ENCODE measurements at places on chromosomes 7 and 10.

- no peak for DNase-seq
Observed at GRCh38 chr10:34313353-34313752, 501.7 kb downstream of the PARD3 start.

DNA sequence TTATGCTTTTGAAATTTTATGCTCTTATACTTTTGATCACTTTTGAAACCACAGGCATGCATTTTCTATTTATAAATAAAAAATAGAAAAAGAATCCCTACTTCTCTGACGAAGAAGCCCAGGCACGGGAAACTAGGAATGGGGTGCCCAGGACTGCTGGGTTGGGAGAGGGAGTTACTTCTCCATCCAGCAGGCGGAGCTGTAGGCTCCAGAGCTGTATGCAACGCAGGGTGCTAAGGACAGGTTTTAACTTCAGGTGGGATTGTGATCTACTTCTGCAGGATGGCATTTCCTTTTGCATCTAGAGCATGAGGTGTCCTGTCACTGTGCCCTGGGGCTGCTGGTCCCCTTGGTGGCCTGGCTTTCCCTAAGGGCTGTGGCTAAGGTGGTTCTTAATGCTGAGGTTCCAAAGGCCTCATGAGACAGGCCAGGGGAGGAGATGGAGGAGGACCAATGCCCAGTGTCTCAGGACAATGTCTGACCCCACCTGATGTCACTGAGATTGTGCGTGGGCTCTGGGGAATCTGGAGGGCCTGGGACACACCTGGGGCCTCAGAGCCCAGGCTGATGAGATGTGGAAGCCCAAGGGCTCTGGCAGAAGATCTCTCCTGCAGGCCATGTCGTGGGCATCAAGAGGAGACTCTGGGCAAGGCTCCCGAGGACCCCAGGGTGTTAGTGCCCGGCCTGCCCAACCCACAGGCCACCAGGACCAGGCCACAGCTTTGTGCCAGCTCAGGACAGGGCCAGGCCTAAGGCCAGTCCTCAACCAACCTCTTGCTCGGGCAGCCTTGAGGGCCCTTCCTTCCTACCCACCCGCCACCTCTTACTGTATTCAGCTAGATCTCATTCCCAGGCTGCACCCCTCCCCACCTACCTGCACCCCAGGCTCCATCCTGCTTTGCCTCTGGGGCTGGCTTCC lies 507 bp downstream of the CCDC201 start:
- DNase-seq = no peak

DNA sequence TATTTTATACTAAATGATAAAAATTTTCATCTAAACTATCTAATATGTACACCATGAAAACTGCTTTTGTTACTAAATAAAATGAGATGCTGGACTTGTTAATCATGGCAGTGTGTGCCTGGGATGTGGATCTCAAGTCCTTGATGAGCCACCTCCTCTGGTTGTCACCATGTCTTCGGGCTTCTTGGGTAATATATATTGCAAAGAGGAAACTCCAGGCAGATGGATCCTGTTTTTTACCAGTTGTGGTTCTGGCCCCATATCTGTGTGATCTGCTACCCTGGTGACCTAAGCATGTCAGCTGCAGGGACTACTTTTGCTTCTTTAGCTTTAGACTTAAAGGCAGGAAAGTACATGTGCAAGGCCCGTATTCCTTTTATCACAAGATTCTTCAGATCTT lies 46.2 kb downstream of the TMEM60 start:
- DNase-seq = no peak

DNA sequence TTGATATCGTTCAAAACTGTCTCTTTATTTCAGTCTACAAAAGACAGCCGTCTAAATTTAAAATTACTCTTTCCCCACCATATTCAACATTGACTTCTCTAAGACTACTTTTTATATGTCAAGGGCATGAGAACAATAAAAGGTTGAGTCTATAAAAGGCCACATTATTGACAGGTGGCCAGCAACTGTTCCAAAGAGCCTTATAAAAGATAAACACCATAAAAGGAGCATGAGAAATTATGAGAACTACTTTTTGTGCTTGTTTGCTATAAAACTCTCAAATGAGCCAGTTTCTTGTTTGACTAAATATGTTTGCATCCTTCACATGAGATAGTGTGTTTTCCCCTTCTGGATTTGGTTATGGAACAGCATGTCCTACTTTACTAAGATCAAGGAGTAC lies 189.2 kb downstream of the THSD7A start:
- DNase-seq = no peak

DNA sequence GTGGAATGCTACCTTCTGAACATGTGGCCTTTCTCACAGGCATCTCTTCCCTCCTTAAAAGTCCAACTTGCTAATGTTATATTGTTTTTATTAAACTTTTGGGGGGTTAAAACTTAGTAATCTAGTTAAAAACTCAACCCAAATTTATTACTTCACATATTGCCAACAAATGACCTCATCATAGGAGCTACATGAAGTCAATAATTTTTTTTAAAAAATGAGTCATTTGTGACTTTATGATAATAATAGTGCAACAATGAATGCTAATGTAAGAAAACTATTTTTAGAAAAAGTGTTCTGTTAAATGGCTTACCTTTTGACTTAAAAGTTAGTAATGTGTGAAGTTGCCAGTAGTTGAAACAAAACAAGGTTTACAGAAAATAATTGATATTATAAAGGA lies 325.9 kb upstream of the FZD1 start:
- no peak for DNase-seq

DNA sequence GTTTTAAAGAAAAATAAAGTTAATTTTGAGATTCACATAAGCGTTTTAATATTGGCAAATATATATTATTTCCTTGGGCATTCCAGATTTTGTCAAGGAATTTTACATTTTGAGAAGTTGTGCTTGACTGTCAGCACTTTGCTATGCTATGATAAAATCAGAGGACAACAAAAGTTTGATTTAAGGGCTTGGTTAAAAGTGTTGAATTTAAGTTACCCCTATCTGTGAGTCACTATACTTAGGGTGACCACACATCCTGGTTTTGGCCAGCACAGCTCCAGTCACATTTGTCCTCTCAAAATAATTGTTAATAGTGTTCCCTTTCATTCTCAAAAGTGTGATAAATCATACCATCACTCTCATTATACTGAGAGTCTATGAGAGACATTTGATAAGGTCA lies 34.2 kb upstream of the ANK3 start:
- peak; percentile 31 for DNase-seq

GRCh38 chr7:132739271-132739955 lies 163.1 kb upstream of the PLXNA4 start:
- DNase-seq = peak; percentile 88

- DNase-seq = peak; percentile 53
Observed at GRCh38 chr7:28921822-28922221, 36.3 kb downstream of the TRIL start.

DNA sequence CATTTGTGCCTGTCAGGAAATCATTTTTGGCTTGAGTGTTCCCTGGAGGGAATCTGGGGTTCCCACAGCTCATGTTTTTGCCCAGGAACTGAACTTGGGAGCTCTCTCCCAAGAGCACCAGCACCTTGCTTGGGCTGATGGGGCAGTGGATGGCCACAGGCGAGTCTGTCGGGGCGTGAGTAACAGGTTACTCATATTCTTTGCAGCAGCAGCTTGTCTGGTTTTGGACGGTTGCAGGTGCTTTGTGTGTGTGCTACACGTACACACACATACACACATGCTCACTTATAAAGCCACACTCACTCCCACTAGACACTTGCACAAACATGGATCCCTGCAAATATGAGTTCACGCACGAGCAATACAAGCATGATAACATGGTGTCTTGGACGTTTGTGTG lies 2.9 kb upstream of the PALD1 start:
- DNase-seq = no peak

DNA sequence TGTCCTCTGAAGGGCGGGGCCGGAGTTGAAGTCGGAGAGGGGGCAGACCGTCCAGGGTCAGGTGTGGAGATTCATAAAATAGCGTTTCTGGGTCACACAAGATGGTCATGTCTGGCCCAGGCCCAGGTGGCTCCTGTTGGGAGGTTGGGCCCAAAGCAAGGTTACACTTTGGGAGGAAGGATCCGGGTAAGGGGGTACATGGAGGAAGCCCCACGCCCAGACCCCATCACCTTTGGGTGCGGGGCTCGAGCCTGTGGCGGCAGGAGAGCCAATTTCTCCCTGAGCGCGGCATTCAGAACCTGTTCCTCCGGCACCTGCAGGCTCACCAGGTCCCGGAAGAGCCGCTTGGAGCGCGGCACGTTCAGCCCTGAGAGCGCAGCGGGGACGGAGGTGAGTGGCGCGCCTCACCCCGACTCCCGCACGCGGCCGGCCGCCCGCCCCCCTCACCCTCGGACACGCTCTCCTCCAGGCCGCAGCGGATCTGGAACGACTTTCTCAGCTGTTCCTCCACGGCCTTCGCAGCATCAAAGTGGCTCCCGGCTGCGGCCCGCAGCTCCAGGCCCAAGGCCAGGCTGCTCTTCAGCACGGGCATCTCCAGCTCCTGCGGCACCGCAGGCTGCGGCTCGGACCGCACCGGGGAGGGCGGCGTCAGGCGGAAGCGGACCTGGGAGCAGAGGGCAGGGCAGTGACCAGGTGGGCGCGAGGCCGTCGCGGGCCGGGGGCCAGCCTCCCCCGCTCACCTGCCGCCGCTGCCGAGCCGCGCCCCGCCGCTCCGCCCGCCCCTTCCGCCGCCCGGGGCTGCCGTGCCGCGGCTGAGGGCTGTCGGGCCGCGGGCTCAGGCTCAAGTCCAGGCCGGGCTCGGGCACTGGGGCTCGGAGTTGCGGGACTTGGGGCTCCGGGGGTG lies 644 bp downstream of the PPP1R35 start:
- DNase-seq = no peak

DNA sequence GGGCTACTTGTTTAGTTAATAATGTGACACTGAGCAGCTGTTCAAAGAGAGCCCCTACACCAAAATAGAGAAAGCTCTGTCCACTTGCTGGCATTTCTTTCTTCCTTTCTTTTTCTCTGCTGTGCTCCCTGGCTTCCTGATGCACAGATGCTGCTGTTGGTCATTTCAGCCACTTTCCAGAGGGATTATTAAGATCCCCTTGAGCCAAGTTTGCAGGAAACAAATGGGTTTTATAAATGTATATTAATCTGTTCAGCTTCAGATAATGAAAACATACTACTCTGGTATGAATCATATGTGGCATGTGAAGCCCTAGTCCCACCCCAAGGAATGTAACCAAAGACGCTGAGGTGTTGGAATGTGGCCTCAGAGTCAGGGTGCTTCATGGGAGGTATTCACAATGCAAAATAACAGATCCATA lies 638.2 kb upstream of the FZD8 start:
- no peak for DNase-seq

GRCh38 chr10:92081641-92082040 lies 158.1 kb downstream of the BTAF1 start:
- no peak for DNase-seq

DNA sequence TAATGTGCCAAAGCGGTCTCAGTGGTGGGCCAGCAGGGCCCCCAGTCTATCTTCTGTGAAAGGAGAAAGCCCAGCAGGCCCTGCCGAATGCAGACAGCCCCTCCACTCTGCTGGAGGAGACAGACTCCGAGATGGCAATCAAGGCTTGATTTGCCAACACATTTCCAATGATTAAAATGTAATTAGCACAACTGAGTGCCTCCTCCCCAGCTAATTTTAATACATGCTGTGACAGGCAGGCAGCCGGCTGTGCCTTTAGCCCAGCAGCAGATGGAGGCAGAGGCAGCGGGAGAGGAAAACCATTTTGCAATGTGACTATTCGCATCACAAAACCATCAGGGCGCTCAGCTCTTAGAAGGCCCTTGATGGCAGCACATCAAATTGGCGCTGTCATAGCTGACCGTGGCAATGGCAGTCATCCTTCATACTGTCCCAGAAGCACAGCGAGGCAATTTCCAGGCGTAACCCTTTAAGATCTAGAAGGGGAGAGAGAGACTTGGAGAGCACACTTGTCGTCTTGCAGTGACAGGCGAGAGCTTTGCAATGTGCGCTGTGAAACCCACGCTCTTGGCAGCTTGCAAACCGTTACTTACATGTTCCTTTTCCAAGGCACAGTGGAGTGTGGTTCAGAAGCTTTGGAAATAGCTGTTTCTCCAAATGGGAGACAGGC lies 714.8 kb upstream of the GALNT17 start:
- no peak for DNase-seq

GRCh38 chr7:133754708-133755107 lies 372.4 kb upstream of the LRGUK start:
- no peak for DNase-seq

DNA sequence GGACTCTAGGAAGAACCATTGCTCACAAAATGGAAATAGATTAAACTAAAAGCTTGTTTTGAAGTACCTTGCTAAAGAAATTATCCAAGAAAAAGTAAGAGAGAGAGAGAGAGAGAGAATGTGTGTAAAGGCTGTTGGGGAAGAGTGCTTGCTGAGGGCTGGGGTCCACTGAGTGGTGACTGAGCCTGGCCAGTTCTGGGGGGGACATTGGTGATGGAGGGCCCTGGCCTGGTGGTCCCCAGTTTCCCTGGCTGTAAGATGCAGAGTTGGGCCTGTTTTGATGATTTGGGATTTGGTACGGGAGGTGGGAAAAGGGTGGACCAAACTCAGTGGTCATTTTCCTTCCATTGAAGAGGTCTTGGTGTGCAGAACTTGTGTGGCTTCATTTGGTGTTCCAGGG lies 880 bp downstream of the RAMP3 start:
- no peak for DNase-seq

- no peak for DNase-seq
Observed at GRCh38 chr7:138773817-138774216, 24.0 kb upstream of the TMEM213 start.

- peak; percentile 34 for DNase-seq
Observed at GRCh38 chr7:105916603-105917002, 40.2 kb upstream of the ATXN7L1 start.

GRCh38 chr7:4807598-4808016 lies 32.2 kb downstream of the AP5Z1 start:
- DNase-seq = no peak

GRCh38 chr10:26367771-26368170 lies 70.4 kb upstream of the APBB1IP start:
- peak; percentile 12 for DNase-seq

DNA sequence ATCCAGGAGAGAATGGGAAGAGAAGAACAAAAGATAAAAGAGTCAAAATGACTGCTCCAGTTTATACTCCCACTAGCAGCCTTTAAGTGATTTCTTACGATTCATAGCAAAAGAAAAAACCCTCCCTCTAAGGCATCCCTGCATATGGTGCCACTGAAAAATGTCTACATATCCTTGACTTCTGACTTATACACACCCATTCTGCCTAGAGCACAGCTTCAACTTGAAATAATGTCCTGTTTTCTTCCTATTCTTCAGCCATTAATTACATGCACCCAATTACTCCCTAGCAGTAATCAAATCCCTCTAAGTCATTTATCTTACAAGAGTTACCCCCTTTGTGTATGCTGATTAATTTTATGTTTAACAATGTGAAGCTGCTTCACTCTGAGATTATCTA lies 393.5 kb downstream of the HTR7 start:
- no peak for DNase-seq

GRCh38 chr10:13857451-13857850 lies 270.7 kb downstream of the PRPF18 start:
- DNase-seq = no peak

GRCh38 chr10:125291836-125292235 lies 131.5 kb upstream of the CTBP2 start:
- no peak for DNase-seq

Data from HFFc6 (cell line).